ENCODE measurements at places on chromosomes 13 and 19.

DNA sequence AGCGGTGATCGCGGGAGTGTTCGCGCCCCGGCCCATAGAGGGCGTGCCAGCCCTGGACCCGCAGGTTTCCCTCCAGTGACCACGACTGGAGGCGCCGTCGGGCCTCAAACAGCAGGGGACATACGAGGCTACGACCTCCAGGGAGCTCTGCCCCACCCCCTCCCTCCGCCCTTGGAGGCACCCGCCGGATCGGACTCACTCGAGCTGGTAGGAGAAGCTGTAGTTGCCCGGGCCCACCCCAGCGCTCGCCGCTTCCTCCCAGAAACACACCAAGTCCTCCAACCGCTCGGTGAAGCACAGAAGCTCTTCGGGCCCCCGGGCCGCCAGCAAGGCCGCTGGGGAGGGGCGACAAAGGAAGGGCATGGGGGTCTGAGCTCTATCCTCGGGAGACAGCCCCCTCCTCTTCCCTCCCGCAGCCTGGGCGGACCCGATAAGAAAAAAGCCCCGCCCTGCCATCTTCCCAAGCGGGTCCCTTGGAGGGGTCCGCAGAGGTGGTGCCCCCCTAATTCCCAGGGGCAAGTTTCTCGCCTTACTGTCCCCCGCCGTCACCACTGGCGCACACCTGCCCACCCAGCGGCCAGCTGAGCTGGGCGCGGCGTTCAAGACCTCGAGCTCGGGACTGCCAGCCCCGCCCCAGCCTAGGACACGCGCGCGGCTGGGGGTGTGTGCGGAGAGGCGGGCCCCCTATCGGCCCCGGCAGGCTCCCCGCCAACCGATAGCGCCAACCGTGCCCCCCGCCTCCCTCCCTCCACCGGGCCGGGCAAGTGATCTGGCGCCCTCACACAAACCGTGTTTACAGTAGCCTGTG, 1.0 kb downstream of the EPOR start:
- DNase-seq = no peak

- no peak for DNase-seq
Measured at GRCh38 chr19:46861691-46862502, 1.1 kb downstream of the ARHGAP35 start.

DNA sequence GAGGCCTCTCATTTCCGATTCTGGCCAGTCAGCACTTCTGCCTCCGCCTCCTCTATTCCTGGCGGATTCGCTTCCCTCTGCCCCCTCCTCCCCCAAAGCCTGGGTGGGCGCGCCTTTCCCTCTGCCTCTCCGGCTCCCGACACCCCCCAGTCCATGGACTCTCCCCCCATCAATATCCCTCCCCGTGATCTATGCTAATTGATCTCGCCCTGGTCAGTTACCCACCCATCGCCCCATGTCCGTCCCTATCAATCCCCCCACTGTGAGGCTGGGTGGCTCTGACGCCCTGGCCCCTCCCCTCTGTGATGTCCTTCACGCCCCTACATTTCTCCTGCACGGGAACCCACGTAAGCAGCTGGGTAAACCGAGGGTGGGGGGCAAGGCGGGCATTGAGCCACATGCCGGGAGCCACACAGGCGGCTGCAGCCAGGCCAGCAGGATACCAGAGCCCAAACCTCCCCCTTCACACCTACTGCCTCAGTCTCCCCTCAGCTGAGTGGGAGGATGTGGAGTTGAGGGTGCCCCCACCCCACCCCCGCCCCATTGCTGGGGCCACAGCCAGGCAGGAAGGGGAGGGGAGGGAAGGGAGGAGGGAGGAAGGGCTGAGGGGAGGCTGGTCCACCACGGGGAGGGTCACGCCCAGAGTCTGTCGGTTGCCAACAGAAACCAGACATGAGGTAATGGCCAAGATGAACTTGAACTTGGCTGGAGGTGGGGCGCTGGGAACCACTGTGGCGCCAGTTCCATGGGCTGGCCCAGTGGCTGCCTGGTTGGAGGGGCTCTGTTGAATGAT, 21.0 kb downstream of the SMIM24 start:
- no peak for DNase-seq

DNA sequence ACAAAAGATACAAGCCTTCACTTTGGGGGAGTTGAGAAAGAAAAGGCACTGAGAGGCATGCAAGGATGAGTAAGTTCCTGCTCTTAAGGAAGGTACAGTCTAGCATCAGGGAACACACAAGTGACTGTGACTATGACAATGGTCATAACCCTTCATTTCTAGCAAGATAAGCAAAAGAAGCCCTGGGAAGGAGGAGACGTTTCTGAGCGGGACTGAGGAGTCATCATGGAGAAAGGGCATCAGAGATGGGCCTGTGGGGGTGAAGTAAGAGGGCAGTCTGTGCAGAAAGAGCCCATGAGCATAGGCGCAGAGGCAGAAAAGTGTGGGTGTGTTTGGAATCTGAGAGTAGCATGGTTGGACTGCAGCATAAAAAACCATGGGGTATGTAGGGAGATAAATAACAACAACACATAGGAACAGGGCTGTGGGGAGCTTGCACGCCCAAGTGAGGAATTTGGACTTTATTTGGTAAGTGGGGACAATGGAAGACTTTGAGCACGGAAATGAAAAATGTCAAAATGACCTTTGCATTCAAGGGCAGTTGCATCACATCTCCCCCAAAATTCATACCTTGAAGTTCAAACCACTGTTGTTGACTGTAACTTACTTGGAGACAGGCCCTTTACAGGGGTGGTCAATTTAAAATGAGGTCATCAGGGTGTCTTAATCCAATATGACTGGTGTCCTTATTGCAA, 86.7 kb downstream of the MBNL2 start:
- no peak for DNase-seq

GRCh38 chr19:8248348-8249328, 39.5 kb downstream of the CERS4 start:
- no peak for DNase-seq

- no peak for DNase-seq
Measured at GRCh38 chr19:46371371-46371901, 24.5 kb downstream of the PPP5C start.

- no peak for DNase-seq
Measured at GRCh38 chr13:24709186-24709913, 29.1 kb downstream of the ATP12A start.

- no peak for DNase-seq
Measured at GRCh38 chr13:47027780-47028437, 131.1 kb upstream of the HTR2A start.

DNA sequence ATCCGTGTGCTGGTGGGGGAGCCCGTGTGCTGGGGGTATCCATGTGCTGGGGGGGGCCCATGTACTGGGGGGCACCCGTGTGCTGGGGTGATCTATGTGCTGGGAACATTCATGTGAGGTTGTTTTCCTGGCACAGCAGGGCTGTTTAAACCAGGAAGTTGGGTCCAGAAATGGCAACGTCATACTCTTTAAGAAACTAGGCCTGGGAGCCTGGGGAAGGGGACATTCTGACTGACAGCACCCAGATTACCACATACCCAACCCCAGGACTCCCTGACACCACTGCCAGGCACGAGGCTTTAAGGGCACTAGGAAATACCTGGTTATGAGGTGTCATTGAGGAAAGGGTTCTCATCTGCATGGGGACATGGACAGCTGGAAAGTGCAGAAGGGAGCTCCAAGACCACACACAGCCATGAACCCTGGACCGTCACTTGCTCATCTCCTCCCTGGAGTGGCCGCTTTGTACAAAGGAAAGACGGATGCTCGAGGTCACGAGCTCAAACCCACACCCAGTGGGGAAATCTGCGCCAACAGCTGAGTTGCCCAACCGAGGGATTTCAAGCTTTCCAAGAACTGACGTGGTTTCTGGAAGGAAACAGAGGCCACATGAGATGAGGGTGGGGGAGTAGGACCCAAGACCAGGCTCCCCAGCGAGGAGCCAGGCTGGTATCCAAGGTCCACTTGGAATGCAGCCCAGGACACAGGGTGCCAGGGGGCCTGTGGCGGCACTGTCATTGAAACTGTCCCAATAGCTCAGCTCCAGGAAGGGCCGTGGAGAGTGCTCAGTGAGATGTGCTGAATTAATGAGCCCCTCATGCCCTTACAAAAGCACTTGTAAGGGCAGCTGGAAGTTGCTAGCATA, 40.9 kb downstream of the RAB20 start:
- DNase-seq = no peak

DNA sequence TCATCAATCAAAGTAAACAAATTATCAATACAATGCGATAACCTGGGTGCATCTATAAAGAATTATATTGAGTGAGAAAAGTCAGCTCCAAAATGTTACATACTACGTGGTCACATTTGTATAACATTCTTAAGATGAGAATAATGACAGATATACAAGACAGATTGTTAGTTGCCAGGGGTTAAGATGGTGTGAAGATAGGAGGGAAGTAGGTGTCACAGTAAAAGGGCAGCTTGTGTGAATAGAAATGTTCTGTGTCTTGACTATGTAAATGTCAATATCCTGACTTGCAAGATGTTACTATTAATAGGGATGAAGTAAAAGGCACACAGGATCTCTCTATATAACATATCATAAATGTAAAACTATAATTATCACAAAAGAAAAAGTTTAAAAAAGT, 611.2 kb upstream of the SPRY2 start:
- no peak for DNase-seq

- no peak for DNase-seq
Measured at GRCh38 chr13:25847145-25847544, 204.7 kb downstream of the SHISA2 start.

- DNase-seq = no peak
Measured at GRCh38 chr13:39317291-39317690, 279.0 kb downstream of the NHLRC3 start.

GRCh38 chr13:53017433-53017970, 11.1 kb upstream of the OLFM4 start:
- no peak for DNase-seq

GRCh38 chr13:32947411-32948276, 68.6 kb upstream of the KL start:
- no peak for DNase-seq

Data from NCI-H187 (cell line).